ENCODE measurements at places on chromosomes 3 and 15. TPM values are rescaled to one million over a fixed set of nuclear protein-coding genes. Genes with fewer than 3 reads are reported as not detected.

DNA sequence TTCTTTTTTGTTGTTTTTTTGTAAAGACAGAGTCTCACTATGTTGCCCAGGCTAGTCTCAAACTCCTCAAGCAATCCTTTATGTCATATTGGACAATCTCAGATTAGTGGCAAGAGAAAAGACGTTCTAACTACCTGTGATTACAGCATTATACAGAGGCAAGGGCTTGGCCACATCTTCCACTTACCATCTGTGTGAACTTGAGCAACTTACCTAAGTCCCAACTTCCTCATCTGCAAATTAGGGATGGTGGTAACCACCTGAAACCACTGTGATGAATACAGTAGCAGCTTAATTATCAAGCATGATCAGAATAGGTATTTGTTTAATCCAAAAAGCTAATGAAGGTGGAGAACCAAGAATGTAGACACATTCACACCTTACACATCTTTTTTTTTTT is 16.1 kb downstream of the LRRC2 start:
- ATAC-seq = no peak

The ALDH1L1 gene
- total RNA-seq = 1.7 TPM

DNA sequence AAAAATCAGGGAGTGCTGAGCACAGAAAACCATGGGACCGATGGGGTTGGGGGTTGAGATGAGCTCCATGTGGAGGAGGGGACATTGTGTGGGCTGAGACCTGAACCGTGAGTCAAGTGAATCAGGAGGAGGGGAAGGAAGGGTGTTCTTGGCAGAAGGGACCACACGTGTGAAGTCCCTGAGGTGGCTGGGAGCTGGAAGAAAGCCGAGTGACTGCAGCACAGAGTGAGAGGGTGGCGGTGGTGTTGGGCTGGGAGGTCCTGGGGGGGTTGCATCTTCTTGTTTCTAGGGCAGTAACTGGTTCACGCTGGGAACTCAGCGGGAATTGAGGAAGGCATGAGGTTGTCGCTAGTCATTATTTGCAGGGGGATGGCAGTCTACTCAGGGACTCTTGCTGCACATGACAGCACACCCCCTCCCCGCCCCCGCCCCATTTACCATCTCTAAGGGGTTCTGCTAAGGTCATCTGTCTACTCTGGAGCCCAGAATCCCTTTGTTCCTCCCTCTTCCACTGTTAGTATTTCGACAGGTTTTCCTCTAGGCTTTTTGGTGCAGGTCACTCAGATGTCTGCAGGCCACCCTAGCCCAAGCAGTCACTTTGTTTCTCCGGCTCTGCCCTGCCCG is 254.3 kb downstream of the TLE3 start:
- no peak for ATAC-seq

The TMEM45A gene
- total RNA-seq = 25.1 TPM

The CLDN18 gene
- 0.71 TPM for total RNA-seq

- ATAC-seq = no peak
Measured at GRCh38 chr15:66866656-66867055, 164.6 kb downstream of the SMAD6 start.

- ATAC-seq = no peak
Measured at GRCh38 chr3:101732240-101732641, 7.8 kb downstream of the CEP97 start.

DNA sequence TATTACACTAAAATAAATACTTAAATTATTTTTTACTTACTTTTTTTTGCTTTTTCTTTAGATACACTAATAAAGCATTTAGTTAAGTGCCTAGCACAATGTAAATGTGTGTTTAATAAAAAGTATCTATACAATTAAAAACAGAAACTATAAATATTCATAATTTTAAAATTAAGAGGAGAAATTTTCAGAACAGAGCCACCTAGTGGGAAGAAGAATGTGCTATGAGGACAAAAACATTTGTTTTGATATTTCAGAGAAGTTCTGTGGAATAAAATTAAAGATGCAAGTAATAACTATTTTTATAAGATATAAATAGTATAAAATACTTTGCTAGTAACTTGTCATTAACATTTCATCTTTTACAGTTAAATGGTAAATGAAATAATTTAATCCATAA is 33.6 kb upstream of the PLSCR5 start:
- no peak for ATAC-seq

- ATAC-seq = no peak
Measured at GRCh38 chr15:90489944-90490343, 39.8 kb upstream of the CRTC3 start.

DNA sequence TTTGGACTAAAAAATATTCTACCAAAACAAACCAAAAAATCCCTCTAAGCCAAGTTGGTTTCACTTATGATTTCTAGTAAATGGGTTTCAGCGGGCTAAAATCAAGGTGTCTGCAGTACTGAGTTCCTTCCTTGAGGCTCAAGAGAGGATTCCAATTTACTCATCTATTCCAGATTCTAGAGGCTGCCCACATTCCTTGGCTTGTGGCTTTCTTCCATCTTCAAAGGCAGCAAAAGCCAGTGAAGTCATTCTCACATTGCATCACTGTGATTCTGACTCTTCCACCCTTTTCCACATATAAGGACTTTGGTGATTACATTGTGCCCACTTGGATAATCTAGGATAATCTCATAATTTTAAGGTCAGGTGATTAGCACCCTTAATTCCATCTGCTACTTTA is 48.1 kb downstream of the DPPA2 start:
- no peak for ATAC-seq

The REC114 gene
- total RNA-seq = not detected

The MAP2K1 gene
- 22.7 TPM for total RNA-seq

The ERICH6 gene
- 0.23 TPM for total RNA-seq

GRCh38 chr3:58206406-58207011 is 4.3 kb downstream of the DNASE1L3 start:
- ATAC-seq = peak; percentile 73

GRCh38 chr15:29534378-29534777 is 264.8 kb upstream of the NSMCE3 start:
- no peak for ATAC-seq

DNA sequence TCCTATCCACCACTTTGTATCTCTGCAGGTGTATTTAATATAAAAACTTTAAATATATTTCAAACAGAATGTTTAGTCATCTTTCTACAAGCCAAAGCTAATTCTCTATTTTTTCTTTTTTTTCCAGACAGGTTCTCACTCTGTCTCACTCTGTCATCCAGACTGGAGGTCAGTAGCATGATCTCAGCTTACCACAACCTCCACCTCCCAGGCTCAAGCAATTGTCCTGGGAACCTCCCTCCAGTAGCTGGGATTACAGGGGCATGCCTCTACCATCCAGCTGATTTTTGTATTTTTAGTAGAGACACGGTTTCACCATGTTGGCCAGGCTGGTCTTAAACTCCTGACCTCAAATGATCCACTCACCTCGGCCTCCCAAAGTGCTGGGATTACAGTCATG is 202.6 kb downstream of the VGLL3 start:
- ATAC-seq = no peak

The HESX1 gene
- 2.1 TPM for total RNA-seq

The CCDC13 gene
- total RNA-seq = 1.3 TPM

Measured in motor neuron (in vitro differentiated cells).